Ammon's horn (tissue), 1 donor: ENCODE measurements at places on chromosomes 6 and 20.

DNA sequence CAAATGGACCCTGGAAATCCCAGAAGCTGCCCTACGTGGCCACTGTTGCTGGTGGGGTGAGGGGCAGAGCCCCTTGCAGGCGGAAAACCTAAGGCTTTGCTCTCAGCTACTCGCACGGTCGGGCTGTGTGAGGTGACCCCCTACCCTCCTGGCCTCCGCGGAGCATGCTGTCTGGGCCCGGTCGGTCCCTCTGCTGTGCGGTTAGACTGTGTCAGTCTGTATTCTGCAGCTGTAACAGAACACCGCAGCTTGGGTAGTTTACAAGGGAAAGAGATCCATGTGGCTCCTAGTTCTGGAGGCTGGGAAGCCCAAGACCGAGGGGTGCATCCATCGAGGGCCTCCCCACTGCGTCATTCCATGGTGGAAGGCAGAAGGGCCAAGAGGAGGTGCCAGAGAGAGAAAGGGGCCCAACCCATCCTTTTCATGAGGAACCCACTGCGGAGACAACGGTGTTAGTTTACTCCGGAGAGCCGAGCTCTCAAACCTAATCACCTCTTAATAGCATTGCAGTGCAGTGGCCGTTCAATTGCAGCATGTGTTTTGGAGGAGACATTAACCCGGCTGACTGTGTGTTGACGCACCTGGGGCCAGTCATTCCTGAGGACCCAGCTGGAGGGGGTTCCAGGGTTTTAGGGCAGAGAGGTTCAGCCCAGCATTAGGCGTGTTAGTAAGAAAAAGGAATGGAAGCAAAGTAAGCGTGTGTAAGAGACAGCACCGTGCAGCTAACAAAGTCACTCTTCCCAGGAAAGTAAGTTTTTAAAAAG, 18.3 kb downstream of the COL9A3 start:
- no peak for DNase-seq

GRCh38 chr6:445571-446417, 54.2 kb downstream of the IRF4 start:
- DNase-seq, result no peak

DNA sequence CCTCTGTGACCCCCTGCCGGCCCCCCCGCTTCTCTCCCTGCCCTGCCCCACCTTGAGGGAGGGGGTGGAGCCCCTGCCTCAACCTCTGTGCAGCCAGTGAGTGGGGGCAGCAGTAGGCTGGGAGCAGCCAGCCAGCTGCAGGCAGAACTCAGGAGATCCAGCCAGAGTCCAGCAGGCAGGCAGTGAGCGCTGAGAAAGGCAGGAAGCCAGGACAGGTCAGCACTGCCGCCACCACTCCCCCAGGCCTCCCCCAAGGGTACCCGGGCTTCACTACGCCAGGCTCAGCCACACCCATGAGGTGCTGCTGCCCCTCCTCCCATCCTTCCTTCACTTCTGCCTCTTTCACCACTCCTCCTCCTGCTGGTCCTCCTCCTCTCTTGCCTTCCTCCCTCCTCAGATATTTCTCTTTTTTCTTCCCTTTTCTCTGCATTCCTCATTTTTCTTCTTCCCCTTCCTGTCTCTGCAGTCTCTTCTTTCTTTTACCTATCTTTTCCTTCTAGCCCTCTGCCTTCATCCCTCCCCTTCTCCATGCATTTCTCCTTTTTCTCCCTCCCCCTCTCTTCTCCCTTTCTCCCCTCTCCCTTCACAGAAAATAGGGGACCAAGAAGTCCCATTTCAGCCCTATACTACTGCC, 11.5 kb downstream of the TMEM63B start:
- no peak for DNase-seq

DNA sequence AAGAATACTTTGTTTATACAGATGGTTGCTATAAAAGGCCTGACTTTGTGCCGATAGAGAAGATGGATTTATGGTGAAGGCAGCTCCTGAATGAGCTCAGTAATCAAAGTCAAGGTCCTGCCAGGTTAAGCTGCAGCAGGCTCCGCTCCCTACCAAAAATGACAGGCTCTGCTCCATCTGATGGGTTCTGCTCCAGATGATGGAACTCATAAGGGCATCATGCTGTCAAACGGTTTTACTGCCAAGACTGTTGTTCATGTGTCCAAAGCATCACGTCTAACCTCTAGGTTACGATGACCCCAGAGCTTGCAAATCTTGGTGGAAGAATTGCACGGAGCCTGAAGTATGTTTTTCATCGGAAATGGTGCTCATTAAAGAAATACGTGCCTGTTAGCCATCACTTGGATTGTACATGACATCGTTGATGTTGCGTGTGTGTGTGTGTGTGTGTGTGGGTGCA, 19.2 kb upstream of the PTGIS start:
- no peak for DNase-seq

DNA sequence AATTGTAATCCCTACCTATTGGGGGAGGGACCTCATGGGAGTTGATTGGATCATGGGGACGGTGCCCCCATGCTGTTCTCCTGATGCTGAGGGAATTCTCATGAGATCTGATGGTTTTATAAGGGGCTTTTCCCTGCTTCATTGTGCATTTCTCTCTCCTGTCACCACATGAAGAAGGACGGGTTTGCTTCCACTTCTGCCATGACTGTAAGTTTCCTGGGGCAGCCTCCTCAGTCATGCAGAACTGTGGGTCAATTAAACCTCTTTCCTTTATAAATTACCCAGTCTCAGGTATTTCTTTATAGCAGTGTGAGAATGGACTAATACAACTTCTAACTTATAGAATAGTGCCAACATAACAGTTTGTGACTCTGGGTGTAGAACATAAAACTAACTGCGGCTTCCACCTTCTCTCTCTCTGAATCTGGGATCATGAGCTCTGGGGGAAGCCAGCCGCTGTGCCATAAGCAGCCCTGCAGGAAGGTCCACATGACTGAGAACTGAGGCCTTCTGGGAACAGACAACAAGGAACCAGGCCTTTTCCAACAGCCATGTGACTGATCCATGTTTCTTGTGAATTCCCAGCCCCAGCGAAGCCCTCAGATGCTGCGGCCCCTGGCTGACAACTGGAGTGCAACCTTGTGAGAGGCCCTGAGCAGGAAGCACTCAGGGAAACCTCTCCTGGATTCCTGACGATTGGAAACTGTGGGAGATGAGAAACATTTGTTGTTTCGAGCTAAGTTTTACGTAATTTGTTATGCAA, 3.4 kb upstream of the HLA-A start:
- no peak for DNase-seq
